ENCODE measurements at places on chromosomes 4 and X.

DNA sequence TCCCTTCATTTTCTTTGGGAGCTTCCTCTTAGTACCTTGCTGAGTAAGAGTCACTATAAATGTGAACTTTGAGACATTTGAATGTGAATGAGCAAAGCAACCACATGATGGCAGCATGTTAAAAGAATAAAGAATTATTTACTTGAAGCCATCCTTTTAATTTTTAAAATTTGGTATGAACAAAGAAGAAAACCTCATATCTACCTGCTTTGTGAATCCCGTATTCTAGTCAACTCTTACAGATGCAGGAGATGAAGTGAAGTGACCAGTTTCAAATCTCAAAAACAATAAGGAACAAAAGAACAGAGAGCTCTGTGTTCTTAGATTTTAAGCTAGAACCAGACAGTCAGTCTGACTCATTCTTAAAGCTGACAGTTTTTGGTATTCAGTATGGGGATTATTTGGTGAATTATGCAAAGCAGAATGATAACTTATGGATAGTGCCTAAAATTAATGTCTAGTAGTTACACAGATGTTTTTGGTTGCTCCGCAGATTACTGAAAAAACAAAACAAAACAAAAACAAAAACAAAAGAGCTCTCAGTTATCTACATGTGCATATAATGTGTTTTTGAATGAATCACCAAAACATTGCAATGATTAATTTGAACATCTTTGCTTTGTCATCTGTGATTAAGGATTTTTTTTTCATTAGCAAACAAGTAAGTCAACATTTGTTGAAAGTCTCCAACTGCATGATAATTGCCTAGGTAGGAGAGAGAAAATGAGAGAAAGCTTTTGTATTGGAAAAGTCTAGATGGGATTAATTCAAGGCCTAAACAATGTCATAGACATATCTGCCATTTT lies 48.2 kb upstream of the H2AZ1 start:
- no peak for DNase-seq

- DNase-seq, result no peak
Observed at GRCh38 chr4:159966746-159967145, 863.9 kb downstream of the RAPGEF2 start.

- no peak for DNase-seq
Observed at GRCh38 chr4:105786748-105787147, 78.2 kb downstream of the GSTCD start.

DNA sequence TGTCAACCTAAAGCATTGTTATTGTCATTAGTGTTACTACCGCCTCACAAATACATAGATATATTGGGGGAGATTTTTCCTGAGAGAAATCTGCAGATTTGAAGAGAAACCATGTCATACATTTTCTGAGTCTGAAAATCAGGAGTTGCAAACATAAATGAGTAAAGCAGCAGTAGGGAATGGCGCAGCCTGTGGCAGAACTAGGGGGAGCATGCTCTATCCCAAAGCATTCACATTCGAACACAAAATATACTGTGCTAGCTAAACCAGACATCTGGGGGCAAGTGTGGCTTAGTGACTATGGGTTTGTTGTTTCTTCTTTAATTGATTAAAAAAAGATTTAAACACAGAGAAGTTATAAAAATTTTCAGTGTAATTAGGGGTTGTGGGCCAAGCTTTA lies 83.2 kb downstream of the CPE start:
- no peak for DNase-seq

GRCh38 chrX:118807151-118808017 lies 16.2 kb upstream of the ZCCHC12 start:
- DNase-seq, result no peak

- no peak for DNase-seq
Observed at GRCh38 chr4:33470805-33471204, 2750.6 kb downstream of the PCDH7 start.

GRCh38 chr4:152942346-152942745 lies 6.2 kb downstream of the FHDC1 start:
- no peak for DNase-seq

GRCh38 chrX:107574054-107574683 lies 54.1 kb upstream of the PRPS1 start:
- no peak for DNase-seq

- no peak for DNase-seq
Observed at GRCh38 chr4:169986369-169986768, 39.8 kb downstream of the MFAP3L start.

DNA sequence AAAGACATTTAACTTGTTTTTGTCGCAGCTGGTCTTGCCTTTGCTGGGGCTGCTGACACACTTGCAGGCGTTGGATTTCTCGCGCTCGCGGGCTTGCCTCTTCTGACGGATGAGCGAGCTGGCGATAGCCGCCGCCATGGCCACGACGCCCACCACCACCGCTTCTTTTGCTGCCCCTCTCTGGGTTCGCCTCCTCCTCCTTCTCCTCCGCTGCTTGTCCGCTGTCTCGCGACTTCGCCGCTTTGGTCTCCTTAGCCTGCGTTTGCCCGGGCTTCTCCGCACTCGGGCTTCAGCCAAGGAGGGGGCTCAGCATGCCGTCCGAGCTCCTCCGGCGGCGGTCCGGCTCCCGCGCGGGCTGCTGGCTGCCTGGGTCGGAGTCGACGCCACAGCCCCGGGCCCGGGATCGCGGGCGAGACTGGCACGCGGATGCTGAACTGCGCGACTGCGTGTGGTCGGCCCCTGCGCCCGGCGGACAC lies 613 bp downstream of the FGF13 start:
- DNase-seq, result no peak

DNA sequence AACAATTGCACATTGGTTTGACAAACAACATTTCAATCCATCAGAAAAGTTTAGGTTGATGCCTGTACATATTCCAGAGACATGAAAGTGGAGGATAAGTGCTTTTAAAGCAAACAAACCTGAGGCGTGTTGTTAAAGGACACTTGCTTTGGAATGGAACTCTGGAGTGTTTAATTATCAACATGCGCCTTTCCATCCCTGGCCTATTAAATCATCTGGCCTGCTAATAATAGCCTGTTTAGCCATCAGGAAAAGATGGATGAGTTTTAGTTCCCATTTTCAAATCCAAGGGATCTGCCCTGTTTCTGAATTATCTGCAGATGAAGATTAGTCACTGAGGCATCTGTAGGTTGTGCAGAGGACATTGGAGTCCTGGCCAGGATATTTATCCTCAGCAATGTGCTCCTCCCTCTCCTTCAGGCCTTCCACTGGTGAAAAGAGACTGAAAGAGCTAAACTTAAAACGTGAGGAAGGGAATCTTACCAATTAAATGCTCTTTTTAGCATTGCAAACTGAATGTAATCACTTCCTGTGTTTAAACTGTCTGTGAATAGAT lies 388.9 kb downstream of the PPARGC1A start:
- DNase-seq, result no peak

DNA sequence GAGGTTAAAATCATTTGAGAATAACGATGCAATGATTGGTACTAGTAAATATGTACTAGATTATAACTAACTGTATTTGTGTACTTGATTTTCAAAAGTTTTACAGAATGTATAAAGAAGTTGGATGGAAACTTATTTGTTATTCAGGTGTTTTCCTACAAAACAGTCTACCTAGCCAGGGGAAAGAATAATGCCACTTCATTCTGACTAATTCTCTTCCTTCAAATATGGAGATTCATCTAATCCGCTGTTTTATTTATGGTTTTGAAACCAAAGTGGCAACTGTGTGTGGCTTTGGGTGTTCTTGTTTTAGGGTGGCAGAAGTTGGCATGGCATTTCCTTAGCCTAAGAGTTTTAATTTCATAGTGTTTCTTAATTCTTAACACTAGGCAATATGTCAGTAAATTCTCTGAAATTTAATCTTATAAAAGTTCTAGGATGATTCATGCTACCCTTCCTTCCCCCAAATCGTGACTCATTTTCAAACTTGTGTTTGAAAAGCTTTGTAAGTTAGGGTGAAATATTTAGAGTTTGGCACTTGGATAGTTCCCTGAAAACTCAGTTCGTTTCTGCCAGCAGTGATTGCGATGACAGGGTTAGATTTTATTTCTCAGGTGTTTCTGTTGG lies 62.6 kb downstream of the DCLK2 start:
- DNase-seq, result no peak

- no peak for DNase-seq
Observed at GRCh38 chr4:158159054-158159717, 13.6 kb downstream of the GASK1B start.

DNA sequence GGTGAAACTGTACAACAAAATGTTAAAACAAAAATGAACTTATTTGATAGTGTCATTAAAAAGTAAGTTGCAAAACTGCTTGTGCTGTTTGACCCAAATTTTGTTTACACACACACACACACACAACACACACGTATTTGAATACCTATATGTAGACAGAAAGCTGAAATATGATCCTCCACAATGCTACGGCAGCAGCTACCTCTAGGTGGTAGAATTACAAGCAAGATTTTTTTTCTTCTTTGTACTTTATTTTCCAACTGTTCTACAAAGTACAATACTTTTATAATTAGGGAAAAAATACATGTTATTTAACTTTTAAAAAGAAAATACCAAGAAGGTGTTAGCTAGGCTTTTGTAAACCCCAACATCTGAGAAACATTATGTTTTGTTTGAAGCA lies 1.2 kb downstream of the CYTL1 start:
- DNase-seq, result no peak

DNA sequence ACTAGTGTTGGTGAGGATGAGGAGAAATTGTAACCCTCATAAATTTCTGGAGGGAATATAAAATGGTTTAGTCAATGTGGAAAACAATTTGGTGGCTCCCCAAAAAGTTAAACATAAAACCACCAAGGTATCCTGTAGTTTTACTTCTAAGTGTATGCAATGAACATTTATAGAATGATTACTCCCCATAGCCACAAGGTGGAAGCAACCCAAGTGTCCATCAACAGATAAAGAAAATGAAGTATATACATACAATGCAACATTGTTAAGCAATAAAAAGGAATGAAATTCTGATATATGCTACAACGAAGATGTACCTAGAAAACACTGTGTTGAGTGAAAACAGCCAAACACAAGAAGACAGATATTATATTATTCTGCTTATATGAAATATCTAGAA lies 569.1 kb upstream of the GRID2 start:
- no peak for DNase-seq

GRCh38 chrX:66022632-66023384 lies 17.1 kb downstream of the VSIG4 start:
- no peak for DNase-seq

- DNase-seq, result no peak
Observed at GRCh38 chr4:101264993-101265815, 82.1 kb downstream of the PPP3CA start.

DNA sequence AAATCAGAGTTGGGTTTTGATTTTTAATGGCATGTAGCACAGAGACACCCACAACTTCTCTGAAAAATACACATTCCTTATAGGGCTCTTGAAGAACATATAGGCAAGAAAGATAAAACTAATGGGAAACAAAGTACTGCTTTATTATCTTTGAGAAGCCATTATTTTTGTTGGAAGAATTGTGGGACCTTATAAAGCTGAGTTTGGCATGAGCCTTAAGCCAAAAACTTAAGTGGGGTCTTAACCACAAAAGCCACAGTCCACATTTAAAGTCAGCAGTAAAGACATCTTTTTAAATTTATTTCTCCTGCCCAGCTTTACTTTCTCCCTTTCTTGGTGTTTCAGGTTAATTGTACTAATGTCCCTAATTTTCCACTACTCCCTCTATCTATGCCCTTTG lies 1297.3 kb downstream of the C4orf33 start:
- DNase-seq, result no peak

DNA sequence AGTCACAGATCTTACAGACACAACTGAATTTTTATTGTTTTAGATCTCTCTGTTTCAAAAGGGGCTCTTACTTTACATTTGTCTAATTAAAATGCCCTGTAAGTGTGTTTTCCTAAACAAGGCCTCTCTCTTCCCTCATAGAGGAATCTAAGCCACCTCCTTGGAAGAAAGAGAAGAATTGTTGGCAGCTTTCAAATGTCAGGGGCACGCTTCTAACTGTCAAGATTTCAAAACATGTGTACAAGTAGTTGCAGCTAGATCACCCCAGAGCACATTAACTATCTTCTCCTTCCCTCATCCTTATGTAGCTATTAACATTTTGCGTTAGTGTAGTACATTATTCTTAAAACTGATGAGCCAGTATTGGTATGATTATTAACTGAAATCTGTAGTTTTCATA lies 266.5 kb upstream of the BOD1L1 start:
- no peak for DNase-seq

- no peak for DNase-seq
Observed at GRCh38 chr4:120633810-120634209, 288.7 kb downstream of the PRDM5 start.

- no peak for DNase-seq
Observed at GRCh38 chr4:152929888-152930287, 6.2 kb upstream of the FHDC1 start.

DNA sequence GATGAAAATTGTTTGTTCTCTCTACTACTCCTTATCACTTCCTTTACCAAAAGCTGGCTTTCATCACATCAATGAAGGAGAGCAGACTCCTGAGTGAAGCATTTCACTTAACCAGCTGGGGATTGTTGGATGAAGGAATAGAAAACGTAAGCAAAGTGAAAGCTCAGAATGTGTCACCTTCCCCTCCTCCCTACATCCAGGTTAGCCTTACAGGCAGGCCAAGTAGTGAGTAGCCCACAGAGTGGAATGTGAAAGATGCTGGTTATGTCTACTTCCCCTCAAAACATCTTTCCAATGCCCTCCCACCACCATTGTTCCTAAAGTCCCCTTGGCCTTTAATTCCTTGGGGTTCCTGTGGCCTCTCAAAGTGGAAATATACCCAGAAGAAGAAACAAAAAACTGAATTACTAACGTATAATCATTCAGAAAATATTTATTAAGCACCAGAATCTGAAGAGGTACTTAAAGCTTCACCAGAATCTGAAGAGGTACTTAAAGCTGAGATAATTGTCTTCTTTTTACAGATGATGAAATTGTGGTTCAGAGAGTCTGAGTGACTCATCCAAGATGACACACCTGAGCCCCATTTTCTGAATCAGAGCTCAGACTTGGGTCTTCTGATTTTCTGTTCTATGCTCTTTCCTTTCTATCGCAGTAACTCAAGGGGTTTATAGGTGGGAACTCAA lies 6.5 kb downstream of the P2RY4 start:
- no peak for DNase-seq

DNA sequence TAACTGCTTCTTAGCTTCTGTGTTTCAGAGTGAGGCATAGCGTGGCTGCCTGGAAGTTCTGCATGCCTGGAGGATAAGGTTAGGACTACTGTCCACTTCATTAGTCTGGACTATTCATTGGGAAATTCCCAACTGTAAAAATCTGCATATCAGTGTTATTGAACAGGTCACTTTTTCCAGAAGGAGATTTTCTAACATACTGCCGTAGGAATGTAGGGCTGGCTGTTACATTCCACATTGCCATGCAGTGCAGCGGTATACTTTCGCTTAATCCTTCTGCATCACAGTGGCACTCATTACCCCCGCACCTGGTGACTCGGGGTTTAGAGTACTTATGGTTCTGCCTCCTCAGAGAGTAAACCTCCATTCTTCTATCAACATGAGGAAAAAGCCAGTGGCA lies 104.6 kb downstream of the NPFFR2 start:
- no peak for DNase-seq

- DNase-seq, result no peak
Observed at GRCh38 chr4:94419956-94420355, 31.8 kb upstream of the PDLIM5 start.

GRCh38 chrX:149487292-149487691 lies 17.8 kb downstream of the IDS start:
- DNase-seq, result no peak

GRCh38 chr4:64545593-64545992 lies 136.3 kb upstream of the TECRL start:
- no peak for DNase-seq
